ENCODE measurements at places on chromosomes 7 and 10.

DNA sequence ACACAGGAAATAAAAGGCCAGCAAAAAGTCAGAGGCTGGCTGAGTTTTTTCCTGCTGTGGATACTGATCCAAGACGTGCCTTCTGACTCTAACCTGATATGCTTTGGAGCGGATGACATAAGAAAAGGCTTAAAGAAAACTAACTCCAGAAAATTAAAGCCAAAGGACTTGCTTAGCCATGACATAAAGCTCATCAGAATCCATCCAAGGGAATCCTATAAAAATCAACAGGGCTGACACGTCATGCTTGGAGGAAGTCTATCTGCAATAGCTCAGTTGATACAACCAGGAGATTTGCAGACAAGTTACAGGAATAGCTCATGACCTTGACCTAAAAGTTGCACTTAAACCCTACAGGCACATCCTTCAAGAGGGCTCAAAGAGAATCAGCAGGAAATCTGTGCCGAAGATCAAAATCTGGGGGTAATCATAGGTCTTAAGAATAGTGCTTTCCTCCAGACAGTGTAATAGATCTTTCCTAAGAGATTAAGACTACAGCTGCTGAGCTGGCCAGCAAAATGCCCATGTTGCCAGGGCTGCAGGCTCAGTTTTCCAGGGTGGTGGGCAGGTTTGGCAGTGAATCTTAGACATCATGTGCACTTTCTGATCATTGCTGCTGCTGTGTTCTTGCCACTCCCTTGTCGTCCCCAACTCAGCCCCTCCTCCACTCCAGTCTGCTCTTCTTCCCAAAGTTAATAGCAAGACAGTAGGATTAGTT is 111.5 kb upstream of the SVIL start:
- DNase-seq = no peak

- no peak for DNase-seq
These were observed 55.4 kb upstream of the RNF32 start for GRCh38 chr7:156585025-156585648.

- DNase-seq = no peak
These were observed 11.2 kb downstream of the MNX1 start for GRCh38 chr7:156998988-156999957.

DNA sequence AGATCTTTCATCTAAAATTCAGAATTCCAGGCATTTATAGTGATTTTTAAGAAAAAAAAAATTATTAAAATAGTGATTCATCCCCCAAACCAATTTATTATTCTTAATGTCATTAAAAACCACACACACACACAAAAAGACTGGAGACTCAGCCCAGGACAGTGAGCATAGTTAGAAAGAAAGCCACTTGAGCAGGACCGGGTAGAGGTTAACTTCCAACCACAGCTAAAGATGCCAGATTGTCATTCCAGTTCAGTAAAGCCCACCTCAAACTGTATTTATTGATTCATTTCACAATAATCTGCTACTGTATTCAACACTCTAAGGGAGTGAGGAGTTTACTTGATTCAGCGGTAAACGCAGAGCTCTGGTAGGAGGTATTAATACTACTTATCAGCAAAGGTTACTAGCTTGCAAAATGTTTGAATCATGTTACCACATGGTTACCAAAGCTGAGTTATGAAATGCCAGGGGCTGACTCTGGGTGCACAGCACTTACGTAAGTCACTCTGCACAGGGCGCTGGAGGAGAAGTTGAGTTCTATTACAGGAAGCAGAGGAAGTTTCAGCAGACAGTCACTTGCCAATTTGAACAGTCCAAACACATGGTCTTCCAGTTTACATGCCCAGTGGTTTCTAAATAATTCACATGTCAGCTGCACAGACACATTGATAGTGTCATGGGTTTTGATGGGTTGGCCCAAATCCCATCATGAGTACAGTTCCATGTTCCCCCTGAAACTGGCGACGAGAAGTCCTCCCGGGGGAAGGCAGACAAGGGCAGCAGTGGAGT is 64.6 kb downstream of the KLF6 start:
- no peak for DNase-seq

- DNase-seq = no peak
These were observed 22.9 kb downstream of the NEBL start for GRCh38 chr10:20874261-20874660.

DNA sequence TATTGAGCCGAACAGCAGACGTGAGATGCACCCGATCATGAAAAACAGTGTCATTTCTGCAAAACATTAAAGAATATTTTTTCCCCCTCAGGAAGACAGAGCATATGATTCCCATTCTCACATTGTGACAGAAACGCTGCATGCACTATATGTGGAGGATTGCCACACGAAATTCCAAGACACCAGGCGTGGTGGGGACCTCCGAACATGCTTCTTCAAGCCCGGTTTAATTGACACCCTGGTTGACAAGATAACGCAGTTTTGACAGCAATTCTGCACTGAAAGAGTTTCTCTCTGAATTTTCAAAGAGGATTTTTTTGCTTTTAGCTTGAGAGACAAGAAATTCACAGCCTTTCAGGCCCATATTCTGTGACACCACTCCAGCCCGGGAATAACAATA is 442.8 kb upstream of the NRP1 start:
- no peak for DNase-seq

GRCh38 chr7:81008901-81009300 is 90.0 kb upstream of the SEMA3C start:
- no peak for DNase-seq

GRCh38 chr7:101121991-101122932 is 4.6 kb upstream of the SERPINE1 start:
- no peak for DNase-seq

DNA sequence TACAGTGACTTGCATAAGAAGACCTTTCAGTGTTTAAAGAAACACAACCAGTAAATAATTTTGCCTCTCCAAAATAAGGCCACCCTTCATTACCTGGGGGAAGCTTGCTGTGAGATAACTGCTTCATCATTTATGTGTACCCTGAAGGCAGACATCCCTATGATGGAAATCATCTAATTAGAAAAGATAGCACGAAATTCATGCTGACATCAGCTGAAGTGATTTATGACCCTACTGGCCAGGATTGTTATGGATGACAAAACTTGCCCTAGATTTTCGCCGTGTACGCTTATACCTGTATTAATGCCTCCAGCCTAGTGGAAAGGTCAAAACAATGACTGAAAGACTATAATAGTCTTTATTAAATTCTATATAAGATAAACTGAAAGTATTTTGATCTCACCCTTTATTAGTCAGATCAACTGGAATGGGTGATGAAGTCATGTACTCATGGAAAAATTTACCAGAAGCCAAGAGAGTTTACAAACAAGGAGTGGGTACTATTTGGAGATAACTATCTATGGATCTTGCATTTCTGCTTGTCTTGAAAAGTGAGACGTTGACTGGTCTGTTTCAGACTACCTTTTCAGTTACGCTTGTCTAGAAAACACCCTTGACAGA is 114.2 kb downstream of the PPP1R3A start:
- DNase-seq = no peak

GRCh38 chr10:71868192-71868697 is 17.2 kb upstream of the PSAP start:
- DNase-seq = no peak

- no peak for DNase-seq
These were observed 10.3 kb upstream of the ZNF273 start for GRCh38 chr7:64892666-64893309.

DNA sequence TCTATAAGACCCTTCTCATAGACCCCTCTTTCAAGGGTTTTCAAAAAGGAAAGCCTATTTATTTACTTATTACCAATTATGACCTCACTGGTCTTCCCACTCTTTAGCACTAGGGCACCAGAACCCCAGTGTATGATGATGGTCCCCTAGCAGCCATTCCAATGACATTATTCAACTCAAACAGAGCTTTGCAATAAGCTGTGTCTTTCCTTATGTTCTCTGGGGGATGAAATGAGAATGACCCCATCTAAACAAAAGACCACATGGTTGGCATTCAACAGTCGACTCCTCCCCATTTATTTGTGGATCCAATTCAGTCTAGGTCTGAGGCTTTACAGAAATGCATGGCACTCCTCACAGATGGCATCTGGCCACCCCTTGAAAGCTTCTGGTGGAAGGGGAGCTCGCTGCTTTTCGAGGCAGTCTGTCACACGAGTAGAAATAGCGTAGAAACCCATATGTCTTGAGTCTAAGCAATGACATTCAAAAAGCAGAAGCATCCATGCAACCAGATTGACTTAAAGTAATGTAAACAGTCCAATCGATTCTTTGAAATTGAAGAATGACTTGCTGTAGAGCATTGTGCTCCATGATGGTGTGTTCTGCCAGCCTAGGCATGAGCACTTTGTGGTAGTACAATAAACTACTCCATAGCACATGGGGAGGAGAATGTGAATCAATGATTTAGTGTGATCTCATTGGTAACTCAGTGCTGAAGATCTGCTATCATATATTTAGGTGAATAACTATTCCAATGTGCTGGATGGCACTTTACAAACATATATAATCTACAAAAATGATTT is 29.8 kb downstream of the NRP1 start:
- no peak for DNase-seq

GRCh38 chr10:102393411-102394078 is 2.0 kb upstream of the NFKB2 start:
- DNase-seq = no peak

- no peak for DNase-seq
These were observed 118.9 kb downstream of the PLXDC2 start for GRCh38 chr10:19935176-19935575.

DNA sequence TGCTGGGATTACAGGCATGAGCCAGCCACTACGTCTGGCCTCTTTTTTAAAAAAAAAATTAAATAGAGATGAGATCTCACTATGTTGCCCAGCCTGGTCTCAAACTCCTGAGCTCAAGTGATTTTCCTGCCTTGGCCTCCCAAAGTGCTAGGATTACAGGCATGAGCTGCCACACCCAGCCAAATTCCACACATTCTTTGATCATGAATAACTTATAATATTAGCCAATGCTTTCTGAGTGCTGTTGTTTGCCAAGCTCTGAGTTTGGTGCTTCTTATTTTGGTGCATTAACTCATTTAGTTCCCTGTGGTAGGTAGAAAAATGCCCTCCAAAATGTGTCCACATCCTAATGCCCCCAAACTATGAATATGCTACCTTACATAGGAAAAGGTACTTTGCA is 47.2 kb upstream of the MKI67 start:
- DNase-seq = no peak

DNA sequence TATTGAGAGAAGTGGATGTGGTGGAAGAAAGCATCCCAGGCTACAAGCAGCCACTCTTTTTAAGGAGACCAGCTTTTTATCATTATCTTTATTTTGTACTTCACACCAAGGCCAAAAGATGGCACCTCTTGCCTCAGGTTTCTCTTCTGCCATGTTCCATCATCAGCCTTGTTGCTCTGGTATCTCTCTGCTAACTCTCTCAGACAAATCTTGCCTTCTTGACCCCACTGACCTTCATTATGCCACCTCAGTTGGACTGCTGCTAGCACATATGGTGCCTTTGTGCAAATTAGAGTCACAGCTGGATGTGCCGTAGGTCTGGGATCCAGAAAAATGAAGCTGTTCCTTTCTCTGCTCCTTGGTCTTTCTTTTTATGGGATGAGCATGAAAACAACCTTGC is 47.1 kb upstream of the DYNC1I1 start:
- no peak for DNase-seq

DNA sequence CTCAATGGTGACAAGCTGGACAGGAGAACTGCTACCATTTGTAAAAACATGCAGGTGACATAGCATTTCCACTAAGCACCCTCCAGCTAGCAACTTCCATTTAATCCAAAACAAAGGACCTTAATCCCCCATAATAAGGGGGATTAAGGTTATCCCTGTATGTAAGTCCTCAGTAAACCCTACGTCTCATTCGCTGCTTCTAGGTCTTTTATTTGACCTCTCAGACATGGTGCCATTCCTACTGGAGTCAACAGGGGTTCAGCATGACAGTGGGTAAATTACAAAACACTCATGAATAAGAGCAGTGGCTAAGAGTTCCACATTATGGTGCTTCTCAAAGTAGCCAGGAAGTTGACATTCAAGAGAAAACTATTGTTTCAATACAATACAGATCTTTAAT is 121.8 kb upstream of the CAV2 start:
- DNase-seq = no peak

DNA sequence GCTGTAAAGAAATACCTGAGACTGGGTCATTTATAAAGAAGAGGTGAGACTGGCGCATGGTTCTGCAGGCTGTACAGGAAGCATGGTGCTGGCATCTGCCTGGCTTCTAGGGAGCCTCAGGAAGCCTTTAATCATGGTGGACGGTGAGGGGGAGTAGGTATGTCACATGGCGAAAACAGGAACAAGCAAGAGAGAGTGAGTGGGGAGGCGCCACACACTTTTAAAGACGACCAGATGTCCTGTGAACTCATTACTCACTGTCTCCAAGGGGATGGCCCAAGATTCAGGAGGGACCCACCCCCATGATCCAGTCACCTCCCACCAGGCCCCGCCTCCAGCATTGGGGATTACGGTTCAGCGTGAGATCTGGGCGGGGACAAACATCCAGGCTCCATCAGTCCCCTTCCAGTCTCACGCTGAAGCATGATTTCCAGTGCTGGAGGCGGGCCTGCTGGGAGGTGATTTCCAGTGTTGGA is 3.2 kb downstream of the ZNF316 start:
- no peak for DNase-seq

GRCh38 chr10:89171263-89171872 is 35.7 kb downstream of the CH25H start:
- DNase-seq = no peak

- DNase-seq = no peak
These were observed 48.1 kb downstream of the CDC123 start for GRCh38 chr10:12243864-12244620.

DNA sequence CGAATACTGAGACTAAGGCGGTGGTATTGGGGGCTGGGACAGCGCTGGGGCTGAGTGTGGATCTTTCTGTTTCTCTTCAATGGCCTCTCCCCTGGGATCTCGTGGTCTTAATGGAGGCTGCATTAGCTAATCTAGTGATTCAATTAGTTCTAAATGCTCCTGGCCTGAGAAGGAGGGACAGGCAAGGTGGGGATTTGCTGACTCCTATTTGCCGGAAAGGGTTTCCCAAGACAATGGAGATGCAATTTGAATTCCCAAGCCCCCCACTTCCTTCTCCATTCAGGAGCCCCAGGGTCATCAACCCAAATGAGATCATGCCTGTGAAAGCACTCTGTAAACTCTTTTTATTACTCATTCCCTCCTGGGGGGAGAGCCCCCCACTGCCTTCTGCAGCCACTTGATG is 111.7 kb upstream of the PLXNA4 start:
- DNase-seq = no peak

GRCh38 chr7:140998715-140999114 is 16.0 kb downstream of the MRPS33 start:
- no peak for DNase-seq

DNA sequence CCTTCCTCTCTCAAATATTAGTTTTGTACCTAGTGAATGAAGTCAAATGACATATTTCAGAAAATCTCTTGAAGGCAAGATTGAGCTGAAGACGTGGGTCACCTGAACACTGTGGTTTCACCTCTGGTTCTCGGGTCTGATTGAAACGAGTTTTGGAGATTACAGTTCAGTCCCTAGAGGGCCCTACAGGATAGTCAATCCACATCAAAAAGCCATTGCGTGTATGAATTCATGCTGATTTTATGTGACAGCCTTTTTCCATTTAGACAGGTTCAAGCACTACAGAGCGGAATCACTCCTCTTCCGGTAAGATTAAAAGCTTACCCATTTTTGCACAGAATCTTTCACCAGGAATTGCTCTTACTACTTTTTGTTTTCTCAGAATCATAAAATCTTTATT is 62.2 kb downstream of the VIM start:
- DNase-seq = no peak

GRCh38 chr10:104281694-104282093 is 12.7 kb downstream of the GSTO2 start:
- no peak for DNase-seq

Measured in activated CD8-positive, alpha-beta memory T cell treated with anti-CD3 and anti-CD28 coated beads for 4 hours (primary cell).